A549 treated with Hydrocortisone at 1 μM for 4 hours (cell line): ENCODE measurements at places on chromosomes 4 and X. TPM values are rescaled to one million over a fixed set of nuclear protein-coding genes. Genes with fewer than 3 reads are reported as not detected.

The MED12 gene
- 9.0 to 12.0 TPM (median 10.9 TPM) in 5 replicates for total RNA-seq

The C4orf50 gene
- total RNA-seq = not detected in 5 replicates

The AP1AR gene
- 7.9 to 11.6 TPM (median 9.9 TPM) in 5 replicates for total RNA-seq

The RAB33A gene
- total RNA-seq = 0.13 to 0.31 TPM (median 0.17 TPM) in 5 replicates

The ZNF185 gene
- total RNA-seq = 6.9 to 9.0 TPM (median 7.5 TPM) in 5 replicates

The HGFAC gene
- 0.08 to 0.35 TPM (median 0.20 TPM) in 5 replicates for total RNA-seq

The POU3F4 gene
- not detected in 5 replicates for total RNA-seq

The RTL3 gene
- total RNA-seq = 0.06 to 0.14 TPM (median 0.08 TPM) in 5 replicates

The FAM133A gene
- total RNA-seq = 0.68 to 0.92 TPM (median 0.78 TPM) in 5 replicates

The APLN gene
- 0.82 to 1.1 TPM (median 0.85 TPM) in 5 replicates for total RNA-seq
